Bronchial smooth muscle cell (primary cell): ENCODE measurements at places on chromosomes 1 and 21. TPM values are rescaled to one million over a fixed set of nuclear protein-coding genes. Genes with fewer than 3 reads are reported as not detected.

ARMH1 gene
- total RNA-seq = 2.6 and 3.5 TPM in 2 replicates

WNT9A gene
- total RNA-seq = 1.6 and 2.8 TPM in 2 replicates

NPL gene
- 3.0 and 3.2 TPM in 2 replicates for total RNA-seq

SFN gene
- total RNA-seq = 0.47 and 1.8 TPM in 2 replicates

MYBPHL gene
- not detected in 2 replicates for total RNA-seq

CD1E gene
- total RNA-seq = not detected in 2 replicates

HAO2 gene
- total RNA-seq = not detected in 2 replicates

ZNF593OS gene
- not detected in 2 replicates for total RNA-seq

RYR2 gene
- total RNA-seq = not detected in 2 replicates

PRMT6 gene
- total RNA-seq = 12.5 and 18.8 TPM in 2 replicates

PROK1 gene
- not detected in 2 replicates for total RNA-seq

TMEM269 gene
- under 0.01 TPM in 1 of 2 replicates, not detected in the other for total RNA-seq

F5 gene
- total RNA-seq = not detected in 2 replicates

SPRR2G gene
- not detected in 2 replicates for total RNA-seq

CD101 gene
- 0.60 and 0.63 TPM in 2 replicates for total RNA-seq

ELAPOR1 gene
- 0.43 and 0.95 TPM in 2 replicates for total RNA-seq

SV2A gene
- total RNA-seq = 11.8 and 16.0 TPM in 2 replicates

SIM2 gene
- not detected in 2 replicates for total RNA-seq

SLC1A7 gene
- total RNA-seq = 0.94 and 2.4 TPM in 2 replicates

CTSE gene
- total RNA-seq = not detected in 2 replicates

LENEP gene
- 0.60 TPM in 1 of 2 replicates, not detected in the other for total RNA-seq

PLA2G2A gene
- total RNA-seq = not detected in 2 replicates

FCRL2 gene
- not detected in 2 replicates for total RNA-seq

CELA2A gene
- not detected in 2 replicates for total RNA-seq

SRGAP2C gene
- total RNA-seq = 12.4 and 17.3 TPM in 2 replicates

MX1 gene
- total RNA-seq = 3.6 and 8.1 TPM in 2 replicates

UBE2U gene
- total RNA-seq = not detected in 2 replicates

KIFAP3 gene
- 29.3 and 33.8 TPM in 2 replicates for total RNA-seq

SLFNL1 gene
- 0.32 and 0.60 TPM in 2 replicates for total RNA-seq

HPCAL4 gene
- under 0.01 TPM in 1 of 2 replicates, not detected in the other for total RNA-seq

WNT3A gene
- not detected in 2 replicates for total RNA-seq

PGLYRP4 gene
- not detected in 2 replicates for total RNA-seq

YOD1 gene
- 3.3 and 3.8 TPM in 2 replicates for total RNA-seq

ATP6V1G3 gene
- not detected in 2 replicates for total RNA-seq

TNFRSF4 gene
- total RNA-seq = under 0.01 TPM in 1 of 2 replicates, not detected in the other

GBP5 gene
- 0.16 TPM in 1 of 2 replicates, not detected in the other for total RNA-seq

CCDC185 gene
- not detected in 2 replicates for total RNA-seq

IL22RA1 gene
- 0.09 TPM in 1 of 2 replicates, not detected in the other for total RNA-seq

FCGR3B gene
- not detected in 2 replicates for total RNA-seq

ZNF648 gene
- not detected in 2 replicates for total RNA-seq

OR2M2 gene
- not detected in 2 replicates for total RNA-seq

DDAH1 gene
- total RNA-seq = 3.5 and 8.2 TPM in 2 replicates

SPRR1A gene
- total RNA-seq = not detected in 2 replicates

AJAP1 gene
- not detected in 2 replicates for total RNA-seq

RHD gene
- not detected in 2 replicates for total RNA-seq

AMY1C gene
- not detected in 2 replicates for total RNA-seq

FLG2 gene
- total RNA-seq = under 0.01 TPM in 2 replicates

ETV3L gene
- total RNA-seq = not detected in 2 replicates

KRTAP7-1 gene
- total RNA-seq = not detected in 2 replicates

FAM131C gene
- not detected in 2 replicates for total RNA-seq

LCE1B gene
- not detected in 2 replicates for total RNA-seq

LEMD1 gene
- total RNA-seq = not detected in 2 replicates

MSH4 gene
- total RNA-seq = 0.16 and 0.52 TPM in 2 replicates

PYHIN1 gene
- not detected in 2 replicates for total RNA-seq

ACTN2 gene
- under 0.01 TPM in 1 of 2 replicates, not detected in the other for total RNA-seq

GPR3 gene
- 0.09 and 0.16 TPM in 2 replicates for total RNA-seq
